ENCODE measurements at places on chromosomes 1 and 21. TPM values are rescaled to one million over a fixed set of nuclear protein-coding genes. Genes with fewer than 3 reads are reported as not detected.

KPRP gene
- not detected for total RNA-seq

RIMKLA gene
- under 0.01 TPM for total RNA-seq

ARHGAP29 gene
- 201 TPM for total RNA-seq

MPZ gene
- 0.60 TPM for total RNA-seq

LCE1A gene
- total RNA-seq = not detected

RAB4A gene
- total RNA-seq = 15.7 TPM

TRAF3IP3 gene
- not detected for total RNA-seq

CD84 gene
- not detected for total RNA-seq

CYP2J2 gene
- under 0.01 TPM for total RNA-seq

MAN1C1 gene
- 0.79 TPM for total RNA-seq

TDRD5 gene
- 0.22 TPM for total RNA-seq

PDXK gene
- total RNA-seq = 23.6 TPM

PCSK9 gene
- total RNA-seq = under 0.01 TPM

OR2T6 gene
- not detected for total RNA-seq

TRABD2B gene
- not detected for total RNA-seq

PYCR2 gene
- 19.8 TPM for total RNA-seq

FAAP20 gene
- total RNA-seq = 19.8 TPM

PLA2G2F gene
- total RNA-seq = not detected

DNAI4 gene
- 6.0 TPM for total RNA-seq

GSTM2 gene
- total RNA-seq = 0.87 TPM

SPRR2G gene
- not detected for total RNA-seq

FCRL2 gene
- total RNA-seq = not detected

NOS1AP gene
- total RNA-seq = under 0.01 TPM

NR0B2 gene
- total RNA-seq = not detected

KCND3 gene
- total RNA-seq = 0.20 TPM

LRRC7 gene
- under 0.01 TPM for total RNA-seq

ATP1A1 gene
- 138 TPM for total RNA-seq

UTS2 gene
- total RNA-seq = not detected

AGMAT gene
- total RNA-seq = 0.44 TPM

LCE1E gene
- not detected for total RNA-seq

COL18A1 gene
- total RNA-seq = 139 TPM

WDR47 gene
- total RNA-seq = 12.9 TPM

CDK18 gene
- total RNA-seq = 0.44 TPM

FNBP1L gene
- 40.3 TPM for total RNA-seq

KRTAP20-4 gene
- not detected for total RNA-seq

BCL10 gene
- 92.5 TPM for total RNA-seq

SLC16A4 gene
- total RNA-seq = 0.20 TPM

RAB7B gene
- not detected for total RNA-seq

PLEKHN1 gene
- 0.22 TPM for total RNA-seq

OR1C1 gene
- total RNA-seq = not detected
